ENCODE measurements at places on chromosomes 6 and 20. TPM values are rescaled to one million over a fixed set of nuclear protein-coding genes. Genes with fewer than 3 reads are reported as not detected.
A peak's percentile ranks its signal among the peaks of the same experiment; 100 is the strongest.

C6orf141 gene
- not detected for total RNA-seq

TBXT gene
- total RNA-seq = not detected

ARMC2 gene
- total RNA-seq = 3.4 TPM

C6orf52 gene
- total RNA-seq = 0.63 TPM

C20orf204 gene
- 0.59 TPM for total RNA-seq

LGSN gene
- total RNA-seq = not detected

DNA sequence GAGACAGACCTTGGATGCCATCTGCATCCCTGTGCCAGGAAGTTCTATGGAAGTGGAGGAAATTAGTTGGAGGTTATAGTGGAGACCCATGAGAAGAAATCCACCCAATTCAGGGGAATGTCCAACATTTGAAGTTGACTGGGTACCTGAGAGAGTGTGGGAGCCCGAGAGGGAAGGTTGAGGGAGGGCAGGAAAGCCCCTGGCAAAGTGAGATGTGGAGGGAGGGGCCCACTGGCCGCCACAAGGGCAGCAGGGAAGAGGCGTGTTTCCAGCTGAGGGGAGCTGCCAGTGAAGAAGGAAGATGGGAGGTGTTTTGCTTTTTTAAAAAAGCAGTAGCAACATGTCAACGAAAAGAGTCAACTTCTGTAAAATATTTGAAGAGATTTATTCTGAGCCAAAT, 16.3 kb upstream of the SERPINB9 start:
- DNase-seq = no peak

DNA sequence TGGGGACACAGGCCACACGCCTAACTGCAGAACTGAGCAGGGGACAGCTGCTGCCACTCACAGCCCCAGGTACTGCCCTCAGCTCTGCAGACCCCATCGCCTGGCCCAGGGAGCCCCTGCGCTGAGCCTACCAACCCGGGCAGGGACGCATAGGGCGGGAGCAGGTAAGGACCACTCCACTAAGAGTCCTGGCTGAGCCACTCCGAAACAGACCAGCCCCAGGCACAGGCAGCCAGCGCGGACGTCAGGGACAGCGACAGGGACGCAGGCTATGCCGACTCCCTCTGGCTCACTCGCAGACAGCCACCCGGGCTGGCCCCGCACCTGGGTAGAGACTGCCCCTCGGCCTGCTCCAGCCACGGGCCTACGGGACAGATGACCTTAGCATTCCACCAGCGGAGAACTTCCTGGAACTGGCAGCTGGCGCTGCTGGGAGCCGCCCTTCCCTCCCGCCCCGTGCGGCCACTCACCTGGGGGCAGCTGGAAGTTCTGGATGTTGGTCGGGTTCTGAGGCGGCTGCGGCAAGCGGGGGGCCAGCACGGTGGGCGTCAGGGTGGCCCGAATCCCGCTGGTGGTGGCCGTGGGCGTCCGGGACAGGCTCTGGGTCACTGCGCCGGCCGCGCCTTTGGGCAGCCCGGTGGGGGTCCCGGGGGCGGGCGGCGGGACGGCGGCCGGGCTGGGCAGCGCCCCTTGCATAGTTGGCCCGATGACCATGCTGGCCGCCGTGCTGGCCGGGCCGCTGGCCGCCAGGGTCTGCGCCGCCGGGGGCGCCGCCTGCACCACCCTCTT, 1.5 kb downstream of the TAF4 start:
- DNase-seq = no peak

DNA sequence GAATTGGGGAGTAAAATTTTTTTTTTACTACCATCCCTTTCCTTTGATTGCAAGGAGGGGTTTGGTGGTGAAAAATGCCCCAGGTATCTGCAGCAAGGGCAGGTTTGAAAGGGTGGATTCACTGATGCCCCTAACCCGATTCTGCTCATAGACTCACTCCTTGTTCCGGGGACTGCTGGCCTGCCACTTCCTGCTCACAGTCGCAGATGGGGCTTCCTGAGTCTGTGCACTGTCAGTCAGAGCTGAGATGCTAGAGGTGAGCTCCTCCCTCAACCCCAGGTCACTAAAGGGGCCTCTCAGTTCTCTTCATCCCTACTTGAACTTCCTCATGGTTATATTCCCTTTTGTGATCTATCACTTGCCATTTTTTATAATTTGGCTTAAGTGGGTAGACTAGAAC, 357.9 kb downstream of the FARS2 start:
- no peak for DNase-seq

DNA sequence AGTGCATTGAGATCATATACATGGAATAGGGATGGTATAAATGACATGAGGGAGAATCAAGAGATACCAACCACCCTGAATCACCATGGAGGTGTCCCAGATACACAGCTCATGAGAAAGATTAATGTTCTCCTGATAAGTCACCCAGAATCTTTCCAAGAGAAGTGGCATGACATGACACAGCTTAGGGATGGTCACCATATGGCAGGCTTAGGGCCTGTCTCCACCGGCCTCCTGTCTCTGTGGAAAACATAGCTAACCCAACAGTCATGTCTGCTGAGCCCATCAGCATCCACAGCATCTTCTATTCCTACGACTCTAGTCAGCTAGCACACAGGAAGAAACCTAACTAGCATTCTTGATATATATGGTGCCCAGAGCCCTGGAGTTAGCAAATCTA, 133.3 kb downstream of the IPCEF1 start:
- no peak for DNase-seq

DNA sequence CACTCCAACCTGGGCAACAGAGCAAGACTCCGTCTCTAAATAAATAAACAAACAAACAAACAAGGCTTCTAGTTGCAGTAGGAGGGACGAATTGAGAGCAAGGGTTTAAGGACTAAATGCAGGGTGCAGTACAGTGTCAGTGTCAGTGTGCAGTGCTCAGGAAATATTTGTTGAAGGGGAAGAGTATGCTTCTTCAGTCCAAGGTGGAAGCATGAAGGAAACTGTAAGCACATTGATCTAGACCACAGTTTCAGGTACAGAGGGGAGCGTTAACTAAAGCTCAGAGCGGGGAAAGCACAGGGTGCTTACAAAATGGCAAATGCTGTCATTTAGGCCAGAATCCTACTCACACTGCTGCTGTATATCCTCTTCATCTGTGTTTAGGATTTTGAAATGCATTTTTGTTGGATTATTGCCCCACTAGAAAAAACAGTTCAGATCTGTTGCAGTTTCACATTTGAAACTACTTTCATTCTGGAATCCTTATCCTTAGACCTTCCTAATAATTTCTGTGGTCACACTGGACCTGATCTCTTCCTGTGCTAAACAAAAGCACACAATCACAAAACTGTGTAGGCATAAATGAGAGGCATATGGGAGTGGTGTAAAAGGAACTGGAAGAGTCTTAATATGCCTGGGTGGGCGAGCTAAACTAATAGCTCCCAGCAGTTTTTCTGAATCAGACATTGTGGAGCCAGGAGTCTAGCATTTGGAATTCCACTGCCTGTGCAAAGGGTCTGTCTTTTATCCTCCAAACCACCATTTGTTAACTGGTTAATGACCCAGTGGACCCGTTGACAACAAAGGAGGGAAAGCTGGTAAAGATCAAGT, 41.4 kb downstream of the CBFA2T2 start:
- peak; percentile 65 for DNase-seq

- DNase-seq = no peak
Observed at GRCh38 chr6:18380851-18381250, 6.3 kb upstream of the RNF144B start.

- DNase-seq = no peak
Observed at GRCh38 chr20:33650753-33651561, 11.2 kb upstream of the C20orf144 start.

DNA sequence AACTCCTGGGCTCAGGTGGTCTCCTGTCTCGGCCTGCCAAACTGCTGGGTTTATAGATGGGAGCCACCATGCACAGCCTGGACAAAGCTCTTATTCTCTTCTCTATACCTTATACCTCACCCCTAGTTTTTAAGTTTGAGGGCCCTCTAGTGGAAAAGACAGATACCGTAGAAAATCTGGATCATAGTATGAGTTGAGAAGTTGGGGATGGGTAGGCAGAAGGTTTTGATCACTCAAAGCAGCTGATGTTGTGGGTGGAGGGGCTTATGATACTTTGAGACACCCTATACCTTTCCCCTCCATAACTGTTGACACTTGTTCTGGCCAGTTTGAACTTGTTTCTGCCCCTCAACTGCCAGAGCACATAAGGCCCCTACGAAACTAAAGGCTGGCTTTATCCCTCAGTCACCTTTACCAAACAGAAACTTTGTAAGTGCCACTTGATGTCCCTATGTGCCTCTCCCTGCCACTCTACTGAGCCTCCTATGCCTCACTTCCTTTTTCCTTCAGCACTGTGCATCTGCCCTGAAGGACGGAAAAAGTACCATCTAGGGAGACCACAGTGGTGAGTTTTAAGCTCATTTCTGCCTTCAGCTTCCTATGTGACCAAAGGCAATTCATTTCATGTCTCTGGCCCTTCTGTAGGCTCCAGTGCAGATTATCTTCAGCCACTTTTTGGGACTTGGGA, 28.6 kb downstream of the RALY start:
- peak; percentile 87 for DNase-seq
